ENCODE measurements at places on chromosomes 6 and 20.

GRCh38 chr20:21302664-21303060 is 469 bp upstream of the XRN2 start:
- DNase-seq = no peak

DNA sequence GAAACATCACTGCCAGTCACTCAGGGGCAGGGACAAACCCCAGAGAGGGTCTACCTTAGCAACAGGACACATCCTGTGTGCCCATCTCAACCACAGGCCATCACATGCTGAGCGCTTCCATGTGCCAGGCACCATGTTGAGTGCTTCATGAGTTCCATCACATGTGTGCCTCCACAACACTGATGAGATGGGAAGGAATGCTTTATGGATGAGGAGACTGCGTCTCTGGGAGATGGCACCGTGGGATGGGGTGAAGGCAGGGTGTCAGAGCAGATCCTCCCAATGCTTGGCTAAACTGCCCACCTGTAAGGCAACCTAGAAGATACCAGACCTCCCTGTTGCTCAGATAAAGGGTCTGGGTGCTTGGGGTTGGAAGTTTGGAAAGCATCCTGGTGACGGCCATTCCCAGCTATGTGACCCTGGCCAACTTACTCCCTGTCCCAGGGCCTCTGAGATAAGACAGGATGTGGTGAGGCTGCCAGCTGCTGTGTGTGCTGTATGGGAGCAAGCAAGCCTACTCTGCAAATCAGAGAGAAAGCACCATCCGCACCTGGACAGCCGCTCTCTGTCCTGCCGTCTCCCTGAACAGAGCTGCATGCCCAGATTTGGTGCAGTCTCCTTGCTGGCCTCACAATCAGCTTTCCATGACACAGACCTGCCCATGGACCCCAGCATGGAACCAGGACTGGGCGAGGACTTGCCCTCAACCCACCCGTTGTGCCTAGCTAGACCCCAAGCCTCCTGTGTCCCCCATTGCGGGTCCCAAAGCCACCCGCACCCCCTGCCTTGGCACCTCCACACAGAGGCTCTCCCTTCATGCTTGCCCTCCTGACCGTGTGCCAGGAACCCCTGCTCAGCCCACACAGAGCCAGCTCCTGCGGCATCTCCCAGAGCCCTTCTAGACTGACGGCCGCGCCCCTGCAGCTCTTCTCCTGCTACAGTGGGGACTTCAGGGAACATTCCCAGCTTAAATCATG is 143.7 kb downstream of the SYNDIG1 start:
- no peak for DNase-seq

DNA sequence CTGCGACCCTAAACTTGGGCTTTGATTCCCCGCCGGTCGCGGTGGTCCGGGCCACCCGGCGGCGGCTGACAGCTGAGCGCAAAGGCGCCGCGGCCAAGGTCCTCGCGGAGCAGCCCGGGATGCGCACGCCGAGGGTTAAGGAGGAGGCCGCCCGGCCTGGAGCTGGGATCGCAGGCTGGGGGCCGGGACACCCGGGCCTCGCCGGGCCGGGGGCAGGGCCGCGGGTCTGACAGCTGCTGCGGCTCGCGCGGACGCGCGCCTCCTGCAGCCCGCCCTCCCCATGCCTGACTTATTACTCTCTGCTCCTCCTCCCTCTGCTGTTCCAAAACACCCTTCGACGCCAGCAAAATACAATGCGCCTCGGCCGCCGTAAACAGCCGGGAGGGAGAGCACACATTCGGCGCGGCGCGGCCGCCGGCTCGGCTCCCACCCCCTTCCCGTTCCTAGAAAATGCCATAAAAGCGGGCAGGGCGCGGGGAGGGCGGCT is 746 bp downstream of the BACH2 start:
- peak; percentile 48 for DNase-seq

DNA sequence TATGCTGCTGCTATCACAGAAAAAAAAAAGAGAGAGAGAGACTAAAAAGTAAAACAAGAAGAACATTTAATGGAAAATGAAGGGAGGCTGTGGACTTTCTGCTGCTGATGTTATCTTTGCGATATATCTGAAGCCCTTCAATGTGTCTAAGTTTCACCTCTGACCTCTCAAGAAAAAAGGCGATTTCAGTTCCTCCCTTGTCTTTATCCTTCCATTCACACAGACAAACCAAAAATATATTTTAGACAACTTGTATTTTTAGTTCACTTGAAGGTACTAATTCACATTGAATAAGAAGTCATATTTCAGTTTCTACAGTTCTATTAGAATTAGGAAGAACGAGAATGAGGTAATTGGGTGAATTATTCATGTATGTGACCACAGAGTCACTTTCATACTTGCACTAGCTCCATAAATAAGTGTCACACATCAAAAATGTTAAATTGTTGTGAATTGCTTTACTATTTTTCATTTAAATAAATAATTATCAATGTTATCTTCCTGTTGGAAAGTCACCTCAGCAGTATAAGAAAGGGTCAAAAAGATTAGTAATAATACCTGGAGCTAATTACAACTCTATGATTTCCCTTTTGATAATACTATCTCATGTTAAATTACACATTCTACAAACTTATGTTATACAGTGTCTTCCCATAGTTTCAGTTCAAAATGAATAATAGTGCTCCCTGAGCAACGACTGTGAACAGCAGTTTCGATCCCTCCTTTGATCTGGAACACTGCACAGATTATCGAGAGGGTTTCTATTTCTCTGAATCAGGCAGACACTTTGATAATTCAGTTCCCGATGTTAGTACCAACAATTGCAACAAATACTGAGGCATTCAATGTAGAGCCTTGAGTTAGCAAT is 85.2 kb upstream of the PLCB4 start:
- no peak for DNase-seq

- DNase-seq = no peak
Observed at GRCh38 chr6:151634336-151634720, 140.5 kb downstream of the CCDC170 start.

DNA sequence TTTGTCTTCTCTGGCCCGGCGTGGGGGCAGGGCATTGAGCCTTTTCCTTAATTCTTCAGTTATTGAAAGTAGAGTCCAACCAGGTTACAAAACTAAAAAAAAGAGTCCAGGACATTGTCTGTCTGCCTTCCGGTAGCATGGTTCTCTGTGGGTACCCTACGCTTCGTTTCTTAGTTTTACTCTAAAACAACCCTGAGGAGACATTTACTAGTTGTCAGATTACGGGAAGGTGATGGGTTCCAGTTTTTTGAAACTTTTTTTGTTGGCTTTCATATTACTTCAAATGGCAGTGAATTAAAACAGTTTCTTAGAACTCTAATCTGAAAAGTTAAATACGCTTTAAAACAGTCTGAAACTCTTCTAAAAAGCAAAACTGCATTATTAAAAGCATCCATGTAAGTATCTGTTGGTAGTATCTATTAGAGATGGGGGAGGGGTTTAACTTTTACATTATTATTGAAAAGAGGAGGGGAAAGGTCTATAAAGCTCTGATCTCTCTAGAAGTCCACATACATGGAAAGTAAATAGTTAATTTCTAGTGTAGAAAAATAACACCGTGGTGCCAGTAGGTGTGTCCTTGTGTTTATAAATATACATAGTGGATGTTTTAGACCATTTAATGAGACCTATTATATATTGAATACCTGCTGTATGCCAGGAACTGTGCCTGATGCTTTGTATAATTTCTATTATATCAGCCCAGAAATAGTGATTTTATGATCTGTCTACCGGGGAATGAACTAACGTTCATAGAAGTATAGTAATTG is 2.2 kb downstream of the BICRAL start:
- no peak for DNase-seq

DNA sequence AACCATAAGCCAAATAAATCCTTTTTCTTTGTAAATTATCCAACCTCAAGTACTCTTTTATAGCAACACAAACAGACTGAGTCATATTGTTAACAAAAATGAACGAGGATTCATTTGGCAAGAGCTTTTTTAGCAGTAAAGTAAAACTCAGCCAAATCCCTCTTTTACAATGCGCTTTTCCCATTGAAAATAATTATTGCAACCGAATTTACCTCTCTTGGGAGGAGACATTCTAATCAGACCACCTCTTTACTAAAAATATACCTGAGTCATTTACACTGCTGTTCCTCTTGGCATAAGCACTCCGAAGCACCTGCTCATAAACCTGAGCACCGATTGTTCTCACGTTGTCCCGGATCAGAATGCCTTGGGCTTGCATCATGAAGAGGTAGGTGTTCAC is 57.4 kb downstream of the B4GALT5 start:
- no peak for DNase-seq

DNA sequence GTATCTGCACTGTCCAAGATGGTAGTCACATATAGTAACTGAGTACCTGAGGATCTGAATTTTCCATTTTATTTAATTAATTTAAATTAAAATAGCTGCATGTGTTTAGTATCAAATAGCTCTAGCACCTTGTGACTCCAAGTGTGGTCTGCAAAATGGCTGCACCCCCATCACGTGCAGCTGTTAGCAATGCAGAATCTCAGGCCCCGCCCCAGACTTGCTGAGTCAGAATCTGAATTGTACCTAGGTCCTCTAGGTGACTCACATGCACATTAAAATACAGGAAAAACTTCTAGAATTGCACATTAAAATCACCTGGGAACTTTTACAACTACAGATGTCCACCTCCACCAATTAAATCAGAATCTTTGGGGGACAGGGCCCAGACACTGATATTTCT is 19.2 kb upstream of the FAM83C start:
- no peak for DNase-seq

DNA sequence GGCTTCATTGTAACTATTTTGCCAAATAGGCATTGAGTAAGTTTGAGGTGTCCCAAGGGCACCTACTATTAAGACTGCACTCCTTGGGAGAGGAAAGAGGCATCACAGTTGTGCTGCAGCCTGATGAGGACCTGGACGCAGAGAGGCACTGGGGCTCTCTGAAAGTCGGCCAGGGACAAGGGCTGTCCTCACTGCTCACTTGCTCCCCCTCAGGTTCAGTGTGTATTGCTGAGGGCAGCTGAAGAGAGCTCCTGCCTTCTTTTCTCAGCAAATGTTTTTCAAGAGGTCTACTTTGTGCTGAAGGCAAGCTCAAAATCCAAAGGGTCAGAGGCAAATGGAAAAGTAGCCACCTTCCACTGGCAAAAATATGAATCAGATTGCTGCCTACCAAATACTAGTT is 331.8 kb downstream of the RIMS1 start:
- no peak for DNase-seq

DNA sequence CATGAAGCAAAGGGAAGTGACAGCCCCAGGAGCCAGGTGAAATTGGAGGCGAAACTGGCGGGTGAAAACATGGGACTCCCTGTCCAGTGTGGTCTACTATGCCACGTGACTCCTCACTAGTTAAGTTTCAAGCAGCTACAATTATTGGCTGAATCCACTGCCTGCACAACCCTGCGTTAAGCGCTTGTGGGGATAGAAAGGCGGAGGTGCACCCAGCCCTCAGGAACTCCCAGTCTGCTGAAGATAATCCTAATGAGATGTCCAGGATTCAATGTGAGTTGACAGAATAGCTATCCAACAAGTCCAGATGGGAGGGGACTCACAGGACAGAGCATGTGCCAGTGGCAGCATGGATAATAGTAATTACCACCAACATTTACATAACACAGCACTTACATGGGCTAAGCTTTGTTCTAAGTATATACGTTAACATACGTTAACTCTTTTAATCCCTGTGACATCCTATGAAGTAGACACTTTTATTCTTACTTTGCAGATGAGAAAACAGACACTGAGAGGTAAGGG is 1.8 kb downstream of the MOCS1 start:
- no peak for DNase-seq

DNA sequence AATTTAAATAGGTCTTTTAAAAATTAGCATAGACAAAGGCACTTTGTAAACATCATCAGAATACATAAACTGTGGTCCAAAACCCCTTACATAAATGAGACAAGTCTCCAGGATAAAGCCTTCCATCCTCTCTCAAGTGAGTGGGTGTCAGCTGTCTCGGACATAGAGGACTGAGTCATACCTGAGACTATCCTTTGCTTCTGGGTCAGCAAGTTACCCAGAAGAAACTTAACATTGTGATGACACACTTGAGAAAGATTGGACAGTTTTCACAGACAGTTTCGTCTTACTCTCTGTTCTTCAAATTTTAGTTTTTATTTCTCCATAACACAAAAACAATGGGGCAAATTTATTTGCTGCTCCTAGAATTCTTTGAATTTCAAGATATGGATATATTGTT is 838.0 kb downstream of the DHX35 start:
- DNase-seq = no peak

DNA sequence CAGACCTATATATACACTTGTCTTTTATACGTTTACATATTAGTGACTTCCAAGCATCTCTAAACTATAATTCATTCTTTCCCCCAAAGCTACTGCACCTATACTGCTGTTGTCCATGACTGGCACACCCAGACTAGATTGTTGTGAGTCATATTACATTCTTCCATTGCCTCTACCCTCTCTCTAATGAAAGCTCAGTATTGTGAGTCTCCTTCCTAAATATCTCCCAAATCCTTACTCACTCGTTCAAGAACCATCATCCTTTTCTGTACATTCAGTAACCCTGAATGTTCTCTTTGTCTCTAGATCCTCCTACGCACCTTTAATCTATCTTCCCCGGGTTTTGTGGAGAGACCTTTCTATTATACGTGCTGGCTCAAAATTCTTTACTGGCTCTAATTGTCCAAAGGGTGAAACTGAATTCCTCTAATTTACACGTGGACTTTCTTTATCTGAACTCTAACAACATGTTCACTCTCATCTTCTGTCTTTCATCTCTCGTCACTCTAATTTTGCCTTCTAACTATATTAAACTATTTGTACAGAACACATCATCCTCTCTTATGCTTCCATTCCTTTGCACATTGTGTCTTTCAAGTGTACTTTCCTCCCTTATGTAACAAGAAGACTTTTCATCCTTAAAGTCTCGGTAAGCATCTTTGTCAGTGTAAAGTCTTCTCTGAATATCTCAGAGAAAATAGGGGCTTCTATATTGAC is 109.3 kb downstream of the IBTK start:
- DNase-seq = no peak

DNA sequence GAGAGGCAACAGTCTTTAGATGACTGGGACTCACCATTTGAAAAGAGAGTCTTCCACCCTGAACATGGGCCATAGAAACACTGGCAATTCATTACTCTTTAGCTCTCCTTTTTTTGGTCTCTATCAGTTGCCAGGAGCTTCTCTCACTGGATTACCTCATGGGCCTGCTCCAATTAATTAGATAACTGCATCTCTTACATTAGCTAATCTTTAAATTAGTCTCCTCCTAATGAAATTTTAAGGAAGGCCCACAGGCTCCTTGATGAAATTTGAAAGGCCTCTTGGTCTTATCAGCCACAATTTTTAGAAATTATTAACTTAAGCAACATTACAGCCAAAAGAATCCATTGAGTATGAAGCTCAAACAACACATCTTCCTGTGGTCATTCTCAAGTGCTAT is 184.4 kb downstream of the UNC5CL start:
- DNase-seq = no peak

DNA sequence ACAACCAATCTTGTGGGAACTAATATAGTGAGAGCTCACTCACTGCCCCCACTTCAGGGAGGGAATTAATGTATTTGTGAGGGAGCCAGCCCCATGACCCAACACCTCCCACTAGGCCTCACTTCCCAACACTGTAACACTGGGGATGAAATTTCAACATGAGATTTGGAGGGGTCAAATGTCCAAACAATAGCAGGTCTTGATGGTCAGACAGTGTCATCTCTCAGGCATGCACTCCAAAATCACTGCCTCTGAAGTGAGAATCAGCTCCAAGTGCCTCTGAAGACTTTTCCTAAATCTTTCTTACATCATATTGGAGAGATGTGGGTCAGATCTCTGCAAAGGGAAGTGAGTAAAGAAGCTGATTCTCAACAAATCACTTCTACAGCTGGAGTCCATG is 13.8 kb upstream of the SAYSD1 start:
- no peak for DNase-seq

- peak; percentile 10 for DNase-seq
Observed at GRCh38 chr6:28523241-28523622, 2.4 kb upstream of the GPX5 start.
